ENCODE measurements at places on chromosomes 1 and 21.

GRCh38 chr1:26067432-26067911 lies at the start of gene TRIM63:
Gene TRIM63 (minus strand): TSS chr1:26067630. CDS start chr1:26067494, 136 bp downstream.
- H3K27ac ChIP-seq: peak within 1 kb of the TSS; percentile 23
- no peak within 1 kb of the TSS for H3K4me3 ChIP-seq

- no peak overlapping the region for H3K4me3 ChIP-seq
- H3K27me3 ChIP-seq: no peaks in the 10 kb centered on the region
- H3K36me3 ChIP-seq: no peaks in the 10 kb centered on the region
- no peaks in the 10 kb centered on the region for H3K4me1 ChIP-seq
- no peak for DNase-seq
Measured at GRCh38 chr1:65505547-65506300, 85.3 kb downstream of the LEPR start.

- peaks cover 4% of the 10 kb centered on the region for H3K36me3 ChIP-seq
- DNase-seq: no peak
- peaks cover 6% of the 10 kb centered on the region for H3K4me1 ChIP-seq
- H3K27me3 ChIP-seq: no peaks in the 10 kb centered on the region
- no peak overlapping the region for H3K27ac ChIP-seq
Measured at GRCh38 chr1:220222939-220223338, 49.3 kb downstream of the RAB3GAP2 start.

- H3K27ac ChIP-seq: no peak overlapping the region
- H3K36me3 ChIP-seq: no peaks in the 10 kb centered on the region
- DNase-seq: no peak
Measured at GRCh38 chr1:234226113-234226818, 147.0 kb upstream of the COA6 start.

DNA sequence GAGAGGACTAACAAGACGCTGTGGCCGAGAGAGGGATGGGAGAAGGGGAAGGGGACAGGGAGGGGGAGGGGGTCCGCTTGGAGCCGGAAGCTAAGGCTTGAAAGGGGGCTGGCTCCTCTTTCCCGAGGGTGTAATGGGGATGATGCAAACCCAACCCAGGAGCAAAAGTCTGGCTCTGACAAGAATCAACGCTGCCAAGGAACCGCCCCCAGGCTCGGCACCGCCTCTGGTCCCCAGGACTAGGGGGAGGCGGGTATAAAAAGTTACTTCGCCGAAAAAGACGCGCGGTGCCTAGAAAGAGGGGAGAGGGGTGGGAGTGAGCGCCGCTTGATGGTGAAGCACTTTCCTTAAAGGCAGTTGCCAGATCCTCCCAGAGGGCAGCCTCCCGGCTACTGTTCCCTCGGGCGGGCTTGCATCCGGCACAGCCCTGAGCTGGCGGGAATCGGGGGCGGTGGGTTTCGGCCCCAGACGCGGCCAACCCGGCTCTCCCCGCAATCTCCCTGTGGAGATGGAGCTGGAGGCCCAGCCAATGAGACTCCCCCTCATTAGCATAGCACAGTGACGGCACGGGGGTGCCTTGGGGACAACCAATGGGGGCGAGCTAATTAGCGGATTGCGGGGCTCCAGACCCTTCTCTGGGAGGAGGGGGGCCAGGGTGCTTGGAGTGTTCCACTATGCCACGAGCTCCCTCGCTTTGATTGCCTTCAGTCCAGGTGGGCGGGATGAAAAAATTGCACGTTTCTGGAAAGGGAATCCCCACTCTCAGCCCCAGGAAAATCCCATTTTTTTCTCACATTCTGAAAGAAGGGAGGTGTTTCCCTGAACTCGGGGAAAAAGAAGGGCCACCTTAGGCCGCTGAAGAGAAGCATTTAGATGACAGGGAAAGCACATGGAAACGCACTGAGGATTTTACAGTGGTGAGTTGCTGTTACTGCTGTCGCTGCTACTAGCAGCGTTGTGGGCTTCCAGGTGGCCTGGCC lies at the start of gene KCNT2:
Gene KCNT2 (minus strand): TSS at position 51 of the 980 bp plus-strand sequence. CDS start 131 bp downstream, outside the sequence.
- no peaks in the 10 kb centered on the region for H3K27me3 ChIP-seq
- peaks cover 28% of the 10 kb centered on the region for H3K4me1 ChIP-seq
- peak within 1 kb of the TSS; percentile 97 for H3K27ac ChIP-seq
- peak; percentile 83 for DNase-seq

DNA sequence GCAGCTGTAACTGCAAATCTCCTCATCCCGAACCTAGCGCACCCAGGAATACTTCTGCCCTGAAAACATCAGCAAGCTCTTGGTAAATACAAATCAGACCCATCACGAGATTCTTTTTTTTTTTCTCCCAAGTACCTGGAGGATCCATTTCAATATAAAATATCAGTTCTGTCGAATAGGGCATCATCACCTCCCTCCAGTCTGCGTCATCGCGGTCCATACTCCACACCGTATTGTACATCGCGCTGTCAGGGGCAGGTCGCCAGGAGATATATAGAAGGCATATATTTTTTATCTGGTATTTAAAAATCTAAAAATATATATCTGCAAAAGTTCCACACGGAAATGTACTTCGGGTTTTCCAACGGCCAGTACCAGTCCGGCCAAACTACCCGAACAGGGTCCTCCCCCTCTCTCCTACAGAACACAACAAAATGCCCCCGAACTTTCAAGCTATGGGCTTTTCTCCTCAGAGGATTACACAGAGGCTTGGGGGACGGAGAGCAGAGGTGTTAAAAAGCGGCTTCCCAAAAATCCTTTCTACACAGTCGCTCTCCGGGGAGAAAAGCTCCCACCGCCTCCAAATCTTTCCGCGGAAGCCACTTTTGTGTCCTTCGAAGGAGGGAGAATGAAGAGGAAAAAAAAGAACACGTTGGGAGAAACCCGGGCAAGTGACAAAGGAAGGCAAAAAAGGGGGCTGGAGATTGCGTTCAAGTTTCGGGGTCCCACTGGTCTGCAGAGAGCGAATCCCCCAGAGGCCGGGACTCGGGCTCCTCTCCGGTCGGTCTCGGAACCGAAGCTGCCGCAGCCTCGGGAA lies 509 bp downstream of the PIK3R3 start:
- peaks cover 27% of the 10 kb centered on the region for H3K4me1 ChIP-seq
- H3K27ac ChIP-seq: peak overlapping the region; percentile 100
- peaks cover 3% of the 10 kb centered on the region for H3K36me3 ChIP-seq
- H3K27me3 ChIP-seq: no peaks in the 10 kb centered on the region
- peak overlapping the region; percentile 95 for H3K4me3 ChIP-seq

GRCh38 chr1:39091845-39092645 lies 65.9 kb downstream of the NDUFS5 start:
- no peaks in the 10 kb centered on the region for H3K27me3 ChIP-seq
- no peaks in the 10 kb centered on the region for H3K36me3 ChIP-seq
- H3K27ac ChIP-seq: no peak overlapping the region
- H3K4me3 ChIP-seq: no peak overlapping the region
- no peak for DNase-seq

Measured in progenitor cell of endocrine pancreas (in vitro differentiated cells).